Brain pericyte (primary cell): ENCODE measurements at places on chromosomes 7 and 10.
A peak's percentile ranks its signal among the peaks of the same experiment; 100 is the strongest.

GRCh38 chr7:93053949-93054943, 63.5 kb downstream of the SAMD9 start:
- no peak for DNase-seq

DNA sequence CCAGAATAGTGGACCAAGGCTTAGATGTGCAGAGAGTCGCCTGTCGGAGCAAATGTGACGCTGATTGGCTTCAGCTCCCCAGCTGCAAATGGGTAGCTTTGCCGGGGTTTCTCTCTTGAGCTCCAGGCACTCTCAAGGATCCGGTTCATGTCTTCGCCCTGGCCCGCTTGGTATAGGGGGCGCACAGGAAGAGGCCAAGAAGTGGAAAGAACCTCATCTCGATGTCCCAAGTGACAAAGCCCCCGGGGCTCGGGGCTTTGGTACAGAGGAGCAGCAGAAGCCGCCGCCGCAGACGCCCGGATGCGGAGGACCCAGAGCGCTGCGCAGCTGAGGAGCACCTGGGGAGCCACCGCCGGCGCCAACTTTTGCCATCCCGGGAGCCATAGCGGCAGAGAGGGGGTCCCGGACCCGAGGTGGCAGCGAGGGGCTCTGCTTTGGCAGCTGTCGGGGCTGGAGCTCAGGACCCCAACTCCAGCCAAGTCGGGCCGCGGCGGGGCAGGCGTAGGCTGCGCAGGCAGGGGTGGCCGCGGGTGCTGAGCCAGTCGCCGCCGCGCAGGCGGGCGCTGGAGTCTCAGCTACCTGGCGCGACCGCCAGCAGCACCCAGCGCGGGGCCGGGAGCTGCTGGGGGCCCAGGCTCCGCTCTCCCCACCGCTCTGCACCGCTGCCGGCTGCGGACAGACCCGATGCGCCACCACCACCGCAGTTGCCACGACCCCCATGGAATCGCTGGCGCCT, 466.6 kb downstream of the XPNPEP1 start:
- no peak for DNase-seq

DNA sequence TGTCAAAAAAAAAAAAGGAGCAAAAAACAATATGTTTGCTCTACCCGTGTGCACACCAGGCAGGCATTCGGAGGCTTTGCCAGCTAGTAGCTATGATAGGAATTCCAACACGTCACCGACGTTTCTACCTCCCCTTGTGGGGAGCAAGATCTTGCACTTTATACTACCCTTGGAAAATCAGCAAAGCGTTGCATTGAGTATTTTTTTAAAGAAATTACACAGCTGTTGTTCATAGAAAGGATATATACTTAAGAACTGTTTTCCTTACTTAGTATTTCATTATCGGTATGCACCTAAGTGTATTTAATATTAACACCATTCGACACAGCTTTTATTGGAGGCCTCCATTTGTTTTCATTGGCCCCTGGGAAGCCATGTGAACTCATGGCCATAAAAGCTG, 159.9 kb upstream of the MGMT start:
- DNase-seq = no peak

DNA sequence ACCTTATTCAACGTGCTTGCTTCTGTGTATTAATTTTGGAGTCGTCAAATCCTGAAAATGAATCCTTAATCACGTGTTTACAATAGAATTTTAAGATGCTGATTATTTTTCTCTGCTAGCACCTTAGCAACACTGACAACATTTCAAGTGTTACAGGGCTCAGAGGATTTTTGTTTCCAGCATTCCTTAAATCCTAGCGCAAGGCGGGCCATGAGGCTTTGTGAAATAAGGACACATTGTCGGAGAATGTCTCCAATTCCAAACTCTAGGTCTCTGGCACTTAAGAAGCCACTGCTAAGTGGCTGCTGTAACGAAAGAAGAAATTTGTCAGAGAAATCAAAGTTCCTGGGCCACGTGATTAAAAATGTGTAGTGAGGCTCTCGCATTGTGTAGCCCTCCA, 390.9 kb upstream of the CELF2 start:
- DNase-seq = no peak

GRCh38 chr7:65749518-65749917, 123.4 kb upstream of the VKORC1L1 start:
- DNase-seq = no peak

GRCh38 chr7:13908667-13909397, 80.6 kb downstream of the ETV1 start:
- DNase-seq = no peak

GRCh38 chr7:135888740-135889139, 88.4 kb downstream of the MTPN start:
- no peak for DNase-seq

DNA sequence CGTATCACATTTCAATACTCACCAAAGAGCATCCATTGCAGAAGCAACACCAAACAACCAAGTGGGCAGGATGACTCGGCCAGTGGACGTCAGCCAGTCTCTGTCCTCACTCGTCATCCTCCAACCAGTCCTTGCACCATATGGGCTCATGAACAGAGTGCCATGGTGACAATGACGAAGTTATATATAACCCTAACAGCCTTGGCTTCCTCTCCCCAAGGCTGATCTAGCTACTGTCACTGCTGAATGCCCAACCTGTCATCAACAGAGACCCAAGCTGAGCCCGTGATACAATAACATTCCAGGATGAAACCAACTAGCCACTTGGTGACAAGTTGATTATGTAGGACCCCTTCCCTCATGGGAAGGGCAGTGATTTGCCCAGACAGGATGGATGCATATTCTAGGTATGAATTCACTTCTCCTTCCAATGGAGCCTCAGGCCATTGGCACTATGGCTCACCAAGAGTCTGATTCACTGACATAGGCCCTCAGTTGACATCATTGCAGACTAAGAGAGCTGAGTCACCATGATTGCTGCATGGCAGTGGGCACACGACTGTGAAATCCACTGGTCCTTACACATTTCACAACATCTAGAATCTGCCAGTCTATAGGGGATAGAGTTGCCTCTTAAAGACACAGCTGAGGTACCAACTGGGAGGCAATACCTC, 26.3 kb upstream of the PPIF start:
- DNase-seq = no peak

GRCh38 chr10:14009371-14010100, 321.2 kb downstream of the FRMD4A start:
- DNase-seq = peak; percentile 61

GRCh38 chr10:11742009-11742778, at the start of gene ECHDC3:
Gene ECHDC3, plus strand, starts transcription at chr10:11742382. Its CDS starts 195 bp downstream, at chr10:11742577.
- no peak for DNase-seq

GRCh38 chr7:115274-115911, 77.0 kb upstream of the FAM20C start:
- no peak for DNase-seq

DNA sequence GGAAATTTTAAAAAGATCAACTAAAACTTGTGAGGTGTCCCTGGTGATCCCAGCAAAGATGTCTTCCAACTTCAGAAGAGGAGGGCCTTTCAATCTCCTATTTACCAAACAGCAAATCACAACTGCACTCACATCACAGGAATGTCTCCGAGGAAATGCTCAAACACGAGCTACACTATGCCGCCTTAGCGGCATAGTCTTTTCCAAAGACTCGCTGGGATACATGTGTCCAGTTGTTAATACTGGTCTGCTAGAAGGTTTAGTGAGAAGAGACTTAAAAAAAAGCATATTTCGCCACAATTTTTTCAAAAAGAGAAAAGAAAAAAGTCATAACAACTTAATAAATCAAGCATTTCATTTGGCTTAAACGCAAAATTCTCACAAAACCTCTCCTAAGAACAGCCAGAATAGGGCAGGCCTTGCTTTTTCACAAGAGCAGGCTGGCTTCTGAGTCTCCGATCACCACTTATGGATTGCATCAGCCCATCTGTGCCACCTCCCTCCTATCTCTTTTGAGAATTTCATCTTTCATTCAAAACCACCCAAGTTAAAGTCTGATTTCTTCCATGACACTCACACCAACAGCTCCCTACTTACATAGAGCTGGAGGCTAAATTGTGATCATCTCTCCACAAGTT, 66.1 kb downstream of the GNA12 start:
- no peak for DNase-seq

DNA sequence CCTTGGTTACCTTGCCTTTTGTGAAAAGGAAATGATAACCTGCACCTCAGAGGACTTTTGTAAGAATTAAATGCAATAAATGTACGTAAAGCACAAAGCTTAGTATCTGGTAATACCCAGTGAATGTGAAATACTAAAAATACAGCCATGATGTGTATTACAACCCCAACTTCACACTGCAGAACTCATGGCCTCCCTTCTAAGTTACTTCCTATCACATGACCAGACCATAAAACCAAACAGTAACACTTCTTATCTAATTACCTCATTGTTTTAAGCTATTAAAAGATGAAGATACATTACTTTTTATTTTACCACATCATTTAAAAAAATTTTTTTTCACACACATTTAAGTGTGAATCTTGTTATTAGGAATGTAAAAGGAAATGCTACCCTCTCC, 29.0 kb downstream of the VPS41 start:
- DNase-seq = no peak

GRCh38 chr10:113879691-113880090, 25.2 kb downstream of the NHLRC2 start:
- DNase-seq = no peak

- DNase-seq = no peak
These were observed 59.3 kb upstream of the NMT2 start for GRCh38 chr10:15227611-15228372.

GRCh38 chr7:113113912-113114311, 4.4 kb downstream of the SMIM30 start:
- no peak for DNase-seq

- peak; percentile 79 for DNase-seq
These were observed 46.9 kb upstream of the STK17A start for GRCh38 chr7:43535810-43536585.

DNA sequence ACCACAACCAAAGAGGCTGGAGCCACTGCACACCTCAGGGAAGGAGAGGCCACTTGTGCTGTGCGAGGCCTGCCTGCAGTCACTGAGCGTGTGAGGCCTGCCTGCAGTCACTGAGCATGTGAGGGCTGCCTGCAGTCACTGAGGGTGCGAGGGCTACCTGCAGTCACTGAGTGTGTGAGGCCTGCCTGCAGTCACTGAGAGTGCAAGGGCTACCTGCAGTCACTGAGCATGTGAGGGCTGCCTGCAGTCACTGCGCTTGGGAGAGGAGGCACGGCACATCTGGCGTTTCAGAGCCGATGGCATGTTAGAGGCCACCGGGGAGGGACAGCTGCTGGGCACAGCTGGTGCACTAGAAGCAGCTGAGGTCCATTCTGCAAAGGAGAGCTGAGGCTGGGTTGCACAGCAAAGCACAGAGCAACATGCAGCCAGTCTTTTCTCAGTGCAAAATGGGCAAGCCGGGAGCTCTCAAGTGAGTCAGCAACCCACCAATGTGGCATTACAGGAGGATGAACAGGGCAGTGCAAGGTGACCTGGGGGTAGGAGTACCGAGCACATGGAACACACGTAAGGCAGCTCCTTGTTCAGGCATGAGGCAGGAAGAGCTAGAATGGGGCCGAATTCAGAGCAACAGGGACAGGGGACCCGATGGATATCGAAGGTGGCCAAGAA, 540.1 kb downstream of the PTPRN2 start:
- no peak for DNase-seq

DNA sequence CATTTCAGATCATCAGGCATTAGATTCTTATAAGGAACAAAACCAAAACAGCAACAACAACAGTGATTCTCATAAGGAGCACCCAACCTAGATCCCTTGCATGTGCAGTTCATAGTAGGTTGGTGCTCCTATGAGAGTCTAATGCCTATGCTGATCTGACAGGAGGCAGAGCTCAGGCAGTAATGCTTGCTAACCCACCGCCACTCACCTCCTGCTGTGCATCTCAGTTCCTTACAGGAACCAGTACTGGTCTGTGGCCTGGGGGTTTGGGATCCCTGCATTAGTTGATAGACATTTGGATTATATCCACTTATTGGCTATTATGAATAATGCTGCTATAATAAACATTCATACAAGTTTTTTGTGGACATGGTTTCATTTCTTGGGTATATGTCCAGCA, 14.0 kb downstream of the MKLN1 start:
- no peak for DNase-seq

- no peak for DNase-seq
These were observed 2.5 kb upstream of the UCMA start for GRCh38 chr10:13236638-13237037.

- DNase-seq = no peak
These were observed 181.7 kb downstream of the TCF7L2 start for GRCh38 chr10:113131613-113132261.

DNA sequence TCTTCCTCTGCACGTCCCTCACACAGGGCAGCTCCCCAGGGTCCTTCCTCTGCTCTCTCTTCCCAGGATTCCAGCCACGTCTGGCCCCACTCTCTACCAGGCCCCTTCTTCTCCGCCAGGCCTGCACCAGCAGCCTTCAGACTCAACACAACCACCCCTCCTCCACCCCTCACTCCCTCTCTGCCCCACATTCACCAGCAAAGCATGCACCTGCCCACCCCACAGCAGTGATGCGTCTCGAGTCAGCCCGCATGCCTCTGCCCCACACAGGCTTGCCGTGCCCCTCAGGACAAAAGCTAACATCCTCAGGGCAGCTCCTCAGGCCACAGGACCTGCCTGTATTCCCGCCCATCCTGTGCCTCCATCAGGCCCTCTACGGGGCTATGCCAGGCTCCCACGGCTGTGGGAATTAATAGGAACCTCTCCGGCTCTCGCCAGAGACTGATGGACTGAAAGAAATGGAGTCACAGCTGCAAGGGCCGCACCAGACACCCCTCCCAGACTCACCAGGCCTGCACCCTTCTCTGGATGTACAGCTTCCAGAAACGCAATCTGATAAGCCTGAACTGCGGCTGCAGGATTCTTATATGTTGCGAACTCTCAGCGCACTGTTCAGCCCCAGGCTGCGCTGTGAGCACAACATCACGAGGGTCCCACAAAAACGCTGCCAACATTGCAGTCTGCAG, 100.1 kb downstream of the CYTH3 start:
- DNase-seq = no peak

- no peak for DNase-seq
These were observed 84.8 kb upstream of the MYO3A start for GRCh38 chr10:25849268-25849667.

DNA sequence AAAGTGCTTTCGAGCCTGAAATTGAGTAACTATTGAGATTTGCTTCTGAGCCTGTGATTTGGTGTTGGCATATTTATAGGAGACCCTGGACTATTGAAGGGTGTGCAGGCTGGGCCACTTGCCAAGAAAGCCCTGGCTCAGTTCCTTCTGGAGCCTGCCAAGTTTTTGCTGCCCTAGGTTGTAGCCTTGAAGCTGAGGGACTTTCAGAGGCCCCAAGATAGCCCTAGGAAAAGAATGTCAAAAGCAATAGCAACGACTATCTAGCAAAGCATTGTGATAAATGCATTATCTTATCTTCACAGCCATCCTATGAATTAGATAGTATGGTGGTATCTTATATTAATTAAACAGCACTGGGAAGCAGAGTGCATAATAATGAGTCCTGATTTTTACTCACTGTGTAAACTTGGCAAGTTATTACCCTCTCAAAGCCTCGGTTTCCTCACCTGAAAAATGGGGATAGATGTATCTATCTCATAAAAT, 473.7 kb upstream of the PODXL start:
- no peak for DNase-seq

- no peak for DNase-seq
These were observed 97.3 kb upstream of the COL1A2 start for GRCh38 chr7:94297397-94297838.
